ENCODE measurements at places on chromosomes 13 and 19.

- no peak for DNase-seq
These were observed at the start of gene ERICH4 for GRCh38 chr19:41442473-41443355. TSS of gene ERICH4 (plus strand) at chr19:41443156. CDS start at chr19:41443170, 14 bp downstream.

- DNase-seq, result no peak
These were observed 97.3 kb downstream of the AKAP11 start for GRCh38 chr13:42369071-42369797.

GRCh38 chr19:19006213-19006612 lies 27.1 kb downstream of the SUGP2 start:
- DNase-seq, result no peak

GRCh38 chr13:30861163-30861562 lies 44.9 kb upstream of the MEDAG start:
- no peak for DNase-seq

DNA sequence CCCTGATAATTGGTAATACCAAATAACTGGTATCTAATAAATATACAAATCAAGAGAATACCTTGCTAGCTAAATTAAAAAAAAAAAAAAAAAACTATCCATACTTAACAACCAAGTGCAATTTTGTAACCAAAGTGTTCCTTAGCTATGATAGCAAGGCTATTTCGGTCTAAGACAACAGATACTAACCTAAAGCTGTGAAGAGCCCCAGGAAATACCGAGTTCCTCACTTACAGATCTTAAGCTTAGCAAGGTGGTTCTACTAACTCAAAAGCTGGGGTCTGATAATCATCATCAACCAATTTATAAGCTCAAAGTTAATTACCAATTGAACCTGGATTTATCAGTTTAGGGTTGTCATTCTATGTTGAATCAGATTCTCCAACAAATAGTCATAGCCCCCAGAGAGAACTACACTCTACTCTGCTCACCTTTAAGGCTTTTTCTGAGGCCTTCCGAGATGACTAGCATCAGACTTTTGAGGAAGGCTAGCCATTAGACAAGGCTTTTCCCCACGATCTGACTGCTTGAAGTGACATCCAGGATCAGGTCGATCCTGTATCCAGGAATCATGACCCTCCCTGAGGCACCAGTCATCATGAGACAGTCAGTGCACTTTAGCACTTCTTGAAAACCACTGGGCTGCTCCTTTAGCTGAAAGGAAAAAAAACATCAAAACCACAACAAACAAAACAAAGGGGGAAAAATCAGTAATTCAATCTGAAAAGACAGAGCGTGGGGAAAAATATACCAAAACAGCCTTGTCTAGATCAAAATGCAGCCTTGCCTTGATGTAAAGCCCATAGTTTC lies 31.9 kb downstream of the INTS6 start:
- no peak for DNase-seq

- no peak for DNase-seq
These were observed 2099.2 kb upstream of the PCDH20 start for GRCh38 chr13:63514886-63515285.

GRCh38 chr13:84400706-84401105 lies 518.4 kb upstream of the SLITRK1 start:
- no peak for DNase-seq

- DNase-seq, result no peak
These were observed 908.0 kb upstream of the ATXN8OS start for GRCh38 chr13:69199664-69200063.

DNA sequence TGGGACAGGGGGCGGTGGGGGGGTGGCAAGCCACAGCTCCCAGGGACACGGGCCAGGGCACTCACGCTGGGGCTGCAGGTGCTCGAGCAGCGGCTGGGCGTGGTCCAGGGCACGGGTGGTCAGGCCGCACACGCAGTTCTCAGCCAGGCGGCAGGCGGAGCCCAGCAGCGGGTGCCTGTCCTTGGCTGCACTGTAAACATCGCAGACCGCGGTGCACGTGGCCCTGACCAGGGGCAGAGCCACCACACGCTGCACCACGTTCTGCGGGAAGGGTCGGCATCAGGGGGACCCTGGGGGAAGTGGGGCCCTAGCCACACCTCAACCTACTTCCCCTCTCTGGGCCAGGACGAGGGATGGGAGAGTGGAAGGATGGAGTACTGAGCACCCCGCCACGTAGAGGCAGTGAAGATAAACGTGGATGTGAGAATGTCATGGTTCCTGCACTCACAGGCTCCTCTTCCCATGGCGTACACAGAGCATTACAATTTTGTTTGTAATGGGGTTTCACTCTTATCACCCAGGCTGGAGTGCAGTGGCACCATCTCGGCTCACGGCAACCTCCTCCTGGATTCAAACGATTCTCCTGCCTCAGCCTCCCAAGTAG lies 3.4 kb downstream of the PLIN5 start:
- no peak for DNase-seq

- DNase-seq, result no peak
These were observed 63.9 kb upstream of the GTF3A start for GRCh38 chr13:27360562-27360961.

DNA sequence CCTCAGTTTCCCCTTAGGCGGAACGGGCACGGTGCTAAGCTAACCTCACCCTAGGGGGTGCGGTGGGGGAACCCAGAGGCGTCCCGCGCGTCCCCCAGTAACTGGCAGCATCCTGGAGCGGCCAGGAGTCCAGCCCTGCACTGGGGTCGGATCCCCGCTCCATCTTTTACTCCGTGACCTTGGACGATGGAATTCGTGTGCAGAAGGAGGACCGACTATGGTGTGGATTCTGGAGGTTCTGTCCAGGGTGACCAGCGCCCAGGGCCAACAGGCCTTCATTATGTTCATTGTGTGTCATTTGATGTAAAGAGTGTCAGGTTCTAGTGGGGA lies 630 bp downstream of the SPPL2B start:
- DNase-seq, result no peak

DNA sequence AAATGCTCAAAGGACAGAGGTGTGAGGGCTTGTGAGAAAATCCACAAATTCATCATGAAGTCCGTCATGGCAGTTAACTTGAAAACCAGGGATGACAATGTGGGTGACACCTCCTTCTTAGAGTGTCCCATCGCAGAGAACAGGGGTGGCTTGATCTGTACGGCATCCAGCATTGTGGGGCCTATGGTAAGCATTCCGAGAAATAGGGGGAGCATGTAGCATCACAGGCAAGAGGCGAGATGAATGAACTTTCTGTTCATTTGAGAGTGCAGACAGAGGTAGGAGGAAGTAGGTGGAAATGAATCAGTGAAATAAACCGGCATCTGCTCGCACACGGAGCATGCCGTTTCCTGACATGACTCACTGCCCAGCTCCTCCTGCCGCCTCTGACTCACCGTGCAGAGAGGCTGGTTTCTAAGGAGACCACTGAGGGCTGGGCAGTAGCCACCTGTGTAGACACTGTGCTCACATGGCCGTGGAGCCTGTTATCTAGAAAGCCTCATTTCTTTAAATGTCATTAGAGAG lies 339.0 kb downstream of the RFC3 start:
- peak; percentile 68 for DNase-seq
